ENCODE measurements at places on chromosomes 4 and X.

DNA sequence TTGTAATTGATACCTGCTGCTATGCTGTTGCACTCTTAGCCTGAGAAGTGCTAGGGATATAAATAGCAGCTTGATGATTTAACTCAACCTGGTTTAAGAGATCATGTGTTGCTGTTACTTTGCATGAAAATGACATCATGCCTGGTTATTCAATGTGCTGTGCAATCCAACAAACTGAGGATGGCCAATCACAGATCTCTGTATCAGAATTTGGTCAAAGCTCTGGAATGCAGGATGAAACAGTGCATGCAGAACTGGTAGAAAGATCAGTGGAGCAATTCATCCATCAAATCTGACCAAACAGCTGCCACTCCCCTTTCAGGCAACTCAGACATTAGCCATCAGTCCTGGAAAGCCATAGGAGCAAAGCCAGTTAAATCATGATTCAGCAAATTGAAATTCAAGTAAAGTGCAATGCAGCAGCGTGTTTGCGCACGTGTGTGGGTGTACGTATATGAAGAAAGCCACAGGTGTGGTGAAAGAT is 160.3 kb upstream of the RASGEF1B start:
- no peak for DNase-seq

DNA sequence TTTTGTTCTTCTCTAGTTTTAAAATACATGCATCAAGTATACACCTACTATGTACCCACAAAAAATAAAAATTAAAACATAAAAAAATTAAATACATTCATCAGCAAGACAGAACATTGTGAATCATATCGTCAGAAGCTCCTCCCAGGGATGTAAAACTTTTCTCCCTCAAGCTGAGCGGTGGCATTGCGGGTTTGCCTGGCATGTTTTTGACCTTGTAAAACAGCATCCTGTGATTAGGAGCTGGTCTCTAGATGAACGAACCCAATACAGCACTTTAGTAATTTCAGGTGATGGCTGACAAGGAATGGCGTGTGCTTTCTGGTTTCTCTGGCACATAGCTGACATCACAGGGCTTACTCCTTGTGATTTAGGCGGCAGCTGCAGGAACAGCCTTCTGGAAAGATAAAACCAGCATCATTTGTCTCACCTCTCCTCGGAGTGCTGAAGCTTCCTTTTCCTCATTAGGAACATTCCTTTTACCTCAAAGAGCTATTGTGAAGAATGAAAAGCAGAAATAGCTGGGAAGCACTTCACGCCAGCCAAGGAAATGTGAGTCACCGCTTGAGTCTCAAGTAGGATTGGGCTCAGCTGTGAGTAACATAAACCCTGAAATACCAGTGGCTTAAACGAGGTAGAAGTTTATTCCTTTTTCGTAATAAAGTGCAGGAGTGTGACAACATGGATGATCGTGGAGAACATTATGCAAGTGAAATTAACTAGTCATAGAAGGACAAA is 44.3 kb downstream of the NYX start:
- no peak for DNase-seq

DNA sequence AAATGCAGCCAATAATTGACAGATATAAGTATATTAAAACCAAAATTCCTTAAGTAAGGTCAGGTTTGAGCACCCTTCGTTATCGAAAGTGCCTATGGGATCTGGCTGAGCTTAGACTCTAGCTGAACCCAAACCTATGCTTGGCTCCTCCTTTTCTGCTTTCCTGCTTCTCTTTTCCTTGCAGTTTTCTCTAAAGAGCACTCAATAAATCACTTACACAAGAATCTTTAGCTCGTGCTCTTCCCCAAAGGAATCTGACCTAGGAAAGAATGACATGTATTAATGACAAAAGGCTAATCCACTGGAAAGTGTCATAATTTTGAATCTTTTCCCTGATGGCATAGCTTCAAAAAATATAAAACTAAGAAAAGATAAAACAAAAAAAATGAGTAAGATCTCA is 282.7 kb downstream of the DKK2 start:
- DNase-seq = no peak

- DNase-seq = no peak
Measured at GRCh38 chrX:23729214-23729613, 13.9 kb downstream of the ACOT9 start.

- no peak for DNase-seq
Measured at GRCh38 chrX:151806967-151807540, 72.5 kb downstream of the CNGA2 start.

GRCh38 chr4:56466910-56467283 is 520 bp upstream of the SRP72 start:
- DNase-seq = no peak

DNA sequence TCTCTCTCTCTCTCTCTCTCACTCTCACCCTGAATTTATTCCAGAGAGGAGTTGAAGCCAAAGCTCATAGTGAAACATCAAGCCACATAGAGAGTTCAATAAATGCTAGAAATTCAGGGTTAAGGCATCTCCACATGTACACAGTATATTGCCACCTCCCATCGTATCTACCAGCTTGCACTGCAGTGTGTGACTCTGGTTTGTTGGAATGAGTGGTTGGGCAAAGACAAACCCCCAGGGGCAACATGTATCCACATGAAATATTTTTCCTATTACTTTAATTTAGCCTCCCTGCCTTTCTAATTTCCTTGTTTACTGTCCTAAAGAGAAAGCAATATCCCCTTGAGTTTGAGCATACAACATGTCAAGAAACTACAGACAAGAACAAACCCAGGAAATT is 247.3 kb downstream of the SPATA18 start:
- no peak for DNase-seq

DNA sequence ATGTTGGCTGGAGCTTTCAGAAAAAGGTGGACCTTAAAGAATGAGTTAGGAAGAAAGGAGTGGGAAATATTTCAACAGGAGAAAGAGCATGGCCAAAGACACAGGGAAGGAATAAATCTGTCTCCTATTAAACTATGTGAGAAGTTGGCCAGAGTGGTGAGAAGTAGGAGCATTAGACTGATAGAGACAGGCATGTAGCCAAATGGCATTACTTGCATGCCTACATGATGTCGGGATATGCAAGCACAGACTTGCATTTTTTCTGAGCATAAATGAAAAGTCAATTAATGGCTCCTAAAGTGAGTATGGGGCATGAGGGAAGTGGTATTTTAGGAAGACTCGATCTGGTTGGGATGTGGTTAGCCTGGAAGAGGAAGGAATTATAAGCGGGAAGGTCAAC is 279.6 kb upstream of the PITX2 start:
- DNase-seq = no peak

- DNase-seq = no peak
Measured at GRCh38 chrX:51747671-51748070, 4.4 kb downstream of the GSPT2 start.

DNA sequence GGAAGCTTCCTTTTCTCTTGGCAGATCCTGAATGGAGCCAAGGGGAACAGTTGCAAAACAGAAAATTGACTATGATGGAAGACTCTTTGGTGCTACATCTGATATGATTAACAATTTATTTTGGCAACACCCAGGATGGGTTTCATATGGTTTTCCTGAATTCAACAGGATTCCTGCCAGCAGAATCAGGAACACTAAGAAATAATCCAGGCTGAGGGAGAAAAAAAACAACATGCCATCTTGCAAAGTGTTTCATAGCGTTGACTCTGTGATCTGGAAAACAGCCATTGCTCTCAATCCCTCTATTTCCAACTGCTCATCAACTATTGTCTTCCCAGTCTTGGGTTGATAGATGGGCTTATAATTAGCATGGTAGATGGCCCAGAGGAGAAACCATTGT is 303.8 kb upstream of the KLF3 start:
- no peak for DNase-seq

GRCh38 chr4:168868802-168869201 is 141.3 kb downstream of the CBR4 start:
- DNase-seq = no peak

GRCh38 chr4:18733961-18734360 is 712.4 kb upstream of the LCORL start:
- no peak for DNase-seq

DNA sequence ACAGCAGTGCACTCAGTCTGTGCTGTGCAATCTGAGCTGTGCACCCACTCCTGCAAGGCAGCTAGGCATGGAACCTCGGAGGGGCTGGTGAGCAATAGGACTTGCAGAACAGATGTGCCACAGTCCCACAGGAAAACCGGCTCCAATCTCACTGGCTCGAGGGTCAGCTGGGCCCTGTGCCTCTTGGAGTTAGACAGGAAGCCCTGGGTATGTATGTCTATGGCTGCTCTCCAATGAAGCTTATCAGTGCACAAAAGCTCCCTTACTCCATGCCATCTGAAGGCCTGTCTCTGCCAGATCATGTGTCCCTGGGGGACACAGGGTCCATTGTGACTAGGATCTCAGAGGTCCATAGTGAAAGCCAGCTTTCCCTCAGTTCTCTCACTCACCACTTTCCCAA is 335.8 kb downstream of the SH3BGRL start:
- DNase-seq = no peak

DNA sequence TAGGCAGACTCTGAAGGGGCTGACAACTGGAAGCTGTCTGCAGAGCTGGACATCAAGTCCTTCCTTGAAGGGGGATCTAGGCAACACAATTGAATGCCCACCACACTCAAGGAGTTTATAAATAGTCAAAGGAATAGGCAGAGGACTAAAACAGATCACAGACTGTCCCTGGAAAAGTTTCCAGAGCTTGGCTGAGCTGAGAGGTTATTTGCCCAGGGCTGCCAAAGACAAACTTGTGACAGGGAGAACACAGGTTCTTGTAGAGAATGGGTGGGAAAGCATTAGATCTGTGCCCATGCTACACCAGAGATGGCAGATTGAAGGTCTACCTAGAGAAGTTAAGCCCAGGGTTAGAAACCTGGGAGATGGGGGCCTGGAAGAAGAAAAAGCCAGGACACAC is 344.6 kb downstream of the MID1IP1 start:
- DNase-seq = no peak

DNA sequence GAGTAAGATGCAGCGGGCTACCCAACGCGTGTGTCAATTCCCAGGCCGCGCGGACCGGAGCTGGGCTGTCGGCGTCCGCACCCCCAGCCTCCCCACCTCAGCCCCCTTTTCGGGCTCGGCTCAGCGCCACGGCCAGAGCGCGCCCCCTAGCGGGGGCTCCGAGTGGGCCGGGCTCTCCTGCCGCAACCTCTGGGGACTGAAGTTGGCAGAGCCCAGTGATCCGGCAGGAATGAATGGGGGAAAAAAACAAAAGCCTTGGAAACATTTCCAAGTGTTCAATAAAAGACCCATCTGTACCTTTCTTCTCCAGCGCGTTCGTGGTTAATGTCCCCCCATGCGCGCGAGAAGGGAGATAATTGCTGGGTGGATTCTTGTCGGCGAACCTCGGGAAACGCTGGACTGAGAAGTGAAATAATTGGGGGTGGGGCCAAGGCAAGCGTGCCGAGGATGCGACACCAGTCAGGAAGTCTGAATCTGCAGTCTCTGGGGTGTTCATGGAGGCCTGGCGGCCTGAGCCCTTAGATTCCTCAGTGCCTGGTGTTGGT is 5.2 kb upstream of the ARX start:
- peak; percentile 5 for DNase-seq

GRCh38 chrX:43822014-43822413 is 60.2 kb downstream of the MAOB start:
- DNase-seq = no peak

- DNase-seq = no peak
Measured at GRCh38 chr4:124037236-124037635, 640.6 kb downstream of the SPRY1 start.

DNA sequence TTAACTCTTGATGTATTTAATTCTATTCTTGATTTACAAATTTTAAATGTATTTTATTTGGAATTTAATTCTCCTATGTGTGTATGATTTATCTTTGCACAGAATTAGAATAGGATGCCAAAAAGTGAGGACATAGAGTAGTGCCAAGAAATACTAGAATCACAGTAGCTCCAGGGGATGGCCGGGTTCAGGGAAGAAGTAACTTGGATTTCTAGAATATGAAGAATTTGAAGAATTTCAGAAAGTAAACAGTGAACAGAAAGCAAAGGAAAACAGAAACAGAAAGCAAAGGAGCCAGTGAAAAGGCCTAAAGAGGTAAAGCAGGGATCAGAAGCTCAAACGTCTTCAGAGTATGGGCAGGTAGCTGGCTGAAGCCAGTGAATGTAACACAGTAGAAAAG is 1187.6 kb downstream of the RPA4 start:
- no peak for DNase-seq

- no peak for DNase-seq
Measured at GRCh38 chrX:133588827-133589226, 173.5 kb upstream of the GPC4 start.

GRCh38 chr4:129336457-129337227 is 240.7 kb downstream of the C4orf33 start:
- no peak for DNase-seq

DNA sequence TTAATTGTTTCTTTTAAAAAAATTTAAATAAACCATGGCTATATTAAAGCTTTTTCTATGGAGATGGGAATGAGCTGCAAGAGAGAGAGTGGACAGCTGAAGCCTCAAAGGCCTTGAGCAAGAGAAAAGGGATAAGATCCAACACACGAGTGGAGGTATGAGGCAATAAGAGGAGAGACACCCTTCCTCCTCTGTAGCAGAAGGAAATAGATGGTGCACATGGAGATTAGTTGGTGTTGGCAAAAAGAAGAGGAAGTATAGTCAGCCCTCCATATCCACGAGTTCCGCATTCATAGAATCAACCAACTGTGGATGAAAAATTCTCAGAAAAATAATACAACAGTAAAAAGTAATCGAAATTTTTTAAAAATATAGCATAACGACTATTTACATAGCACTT is 3.2 kb downstream of the CXorf38 start:
- DNase-seq = no peak
